ENCODE measurements at places on chromosomes 5 and 9. TPM values are rescaled to one million over a fixed set of nuclear protein-coding genes. Genes with fewer than 3 reads are reported as not detected.

DNA sequence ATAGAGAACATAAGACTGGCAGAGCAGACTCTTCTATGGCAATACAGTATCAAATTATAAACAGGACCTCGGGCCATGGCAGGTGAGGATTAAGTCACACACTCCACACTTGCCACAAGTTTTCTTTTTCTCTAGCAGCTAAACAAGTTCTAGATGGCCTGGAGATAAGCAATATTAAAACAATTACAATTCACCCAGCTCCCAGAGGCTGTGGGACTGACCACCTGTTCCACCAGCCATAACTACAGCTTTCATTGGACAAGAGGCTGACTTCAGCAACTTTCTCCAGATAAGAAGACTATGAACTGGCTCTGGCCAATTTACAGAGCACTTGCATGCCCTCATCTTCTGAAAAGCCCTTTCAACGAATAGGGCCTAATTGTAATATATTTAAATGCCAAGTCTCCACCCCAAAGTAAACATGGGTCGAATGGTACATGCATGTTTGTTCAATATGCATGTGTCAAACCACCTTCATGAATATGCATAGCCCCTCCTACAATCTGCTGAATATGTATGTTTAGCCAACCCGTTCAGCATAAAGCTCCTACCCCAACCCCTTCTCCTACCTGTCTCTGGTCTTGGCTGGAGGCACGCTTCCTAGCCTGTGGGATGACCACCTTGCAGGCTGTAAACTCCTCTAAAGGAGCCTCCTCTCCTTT, 6.1 kb upstream of the CFAP157 start:
- DNase-seq = no peak

DNA sequence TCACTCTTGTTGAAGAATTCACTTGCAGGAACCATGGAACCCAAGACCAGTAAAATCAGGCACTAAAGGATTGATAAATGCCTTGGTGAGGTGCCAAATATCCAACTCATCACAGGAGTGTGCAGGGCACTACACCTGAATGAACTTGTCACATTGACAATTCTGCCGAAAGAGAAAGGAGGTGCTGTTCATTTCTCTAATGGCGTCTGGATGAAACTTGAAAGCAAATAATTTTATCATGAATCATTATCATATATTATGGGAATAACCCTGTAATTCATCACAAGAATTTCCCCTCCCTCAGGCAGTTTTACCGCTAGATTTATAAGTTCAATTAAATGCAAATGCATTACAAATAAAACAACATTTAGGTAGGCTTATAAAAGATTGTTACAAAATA, 360.0 kb downstream of the GLIS3 start:
- no peak for DNase-seq

SEMA4D gene
- total RNA-seq = 2.0 TPM

- no peak for DNase-seq
Observed at GRCh38 chr9:84860249-84861115, 191.0 kb downstream of the NTRK2 start.

- no peak for DNase-seq
Observed at GRCh38 chr9:112866662-112867274, 23.9 kb downstream of the SLC46A2 start.

All from osteocyte (in vitro differentiated cells).